T-helper 2 cell (primary cell): ENCODE measurements at places on chromosomes 7 and 10.

GRCh38 chr7:100830396-100830795 lies 3.1 kb upstream of the EPHB4 start:
- no peak for DNase-seq

DNA sequence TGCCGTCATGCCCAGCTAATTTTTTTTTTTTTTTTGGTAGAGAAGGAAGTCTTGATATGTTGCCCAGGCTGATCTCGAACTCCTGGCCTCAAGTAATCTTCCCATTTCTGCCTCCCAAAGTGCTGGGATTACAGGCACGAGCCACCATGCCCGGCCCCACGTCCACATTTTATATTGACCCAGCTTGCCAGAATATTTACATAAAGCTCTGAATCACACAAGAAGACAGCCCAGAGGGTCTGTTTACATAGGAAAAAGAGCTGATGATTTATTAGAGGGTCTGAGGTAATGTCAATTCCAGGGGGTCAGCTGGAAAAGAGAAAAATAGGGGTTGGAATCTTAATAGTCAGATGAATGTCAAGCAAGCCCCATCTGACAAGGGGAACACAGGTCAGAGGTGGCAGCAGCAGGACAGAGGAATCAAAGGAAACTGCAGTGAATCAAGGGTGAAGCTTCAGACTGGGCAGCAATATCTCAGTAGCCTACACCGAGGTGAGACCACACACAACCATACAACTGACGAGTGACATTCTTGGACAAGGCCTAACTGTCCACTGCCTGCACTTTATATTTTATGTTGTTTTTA lies 15.8 kb upstream of the SLF2 start:
- DNase-seq: no peak

DNA sequence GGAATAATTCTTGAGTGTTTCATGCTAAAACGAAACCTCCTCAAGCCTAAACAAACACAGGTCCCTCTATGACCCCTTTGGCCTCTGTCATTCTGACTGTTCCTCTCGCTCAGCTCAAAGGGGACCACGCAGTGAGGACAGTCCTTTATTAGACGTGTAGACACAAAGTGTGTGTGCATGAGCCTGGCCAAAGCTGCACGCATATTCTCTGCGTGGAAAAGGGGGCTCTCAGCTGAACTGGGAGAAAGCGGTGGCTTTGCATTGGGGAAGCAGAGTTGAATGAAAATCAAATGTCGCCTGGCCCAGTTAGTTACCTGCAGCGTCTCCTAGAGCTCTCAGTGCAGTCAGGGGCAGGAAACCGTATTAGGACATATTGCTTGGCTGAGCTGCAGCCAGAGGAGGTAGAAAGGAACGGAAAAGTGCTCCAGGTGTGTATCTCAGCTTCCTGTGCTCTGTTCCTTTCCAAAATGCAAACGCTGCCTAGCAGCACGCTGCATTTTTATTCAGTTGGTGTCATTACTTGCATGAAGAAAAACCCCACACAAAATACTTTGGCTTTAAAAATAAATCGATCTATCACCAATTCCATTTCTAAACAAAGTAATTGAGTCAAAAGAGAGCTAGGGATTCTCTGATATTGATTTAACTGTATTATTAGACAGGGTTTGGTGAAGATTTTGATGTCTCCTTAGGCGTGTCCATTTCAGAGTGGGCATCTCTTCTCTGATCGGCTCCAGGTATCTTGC lies 4.9 kb downstream of the GATA3 start:
- DNase-seq: no peak

DNA sequence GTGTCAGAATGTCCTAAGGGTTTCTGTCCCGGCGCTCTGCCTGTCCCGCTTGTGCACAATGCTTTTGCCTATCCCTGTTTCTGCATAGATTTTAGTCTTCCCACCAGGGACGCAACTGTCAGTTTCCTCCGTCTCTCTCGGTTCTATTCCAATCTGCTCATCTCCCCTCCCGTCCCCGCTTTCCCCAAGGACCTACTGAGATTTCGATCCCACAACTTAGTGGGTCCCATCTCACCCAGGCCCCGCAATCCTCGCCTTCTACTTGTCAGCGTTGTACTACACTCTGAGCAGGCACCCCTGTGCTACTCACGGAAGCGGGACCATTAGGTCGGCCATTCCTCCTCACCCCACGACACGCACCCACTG lies 519 bp upstream of the ZNF655 start:
- DNase-seq: no peak

DNA sequence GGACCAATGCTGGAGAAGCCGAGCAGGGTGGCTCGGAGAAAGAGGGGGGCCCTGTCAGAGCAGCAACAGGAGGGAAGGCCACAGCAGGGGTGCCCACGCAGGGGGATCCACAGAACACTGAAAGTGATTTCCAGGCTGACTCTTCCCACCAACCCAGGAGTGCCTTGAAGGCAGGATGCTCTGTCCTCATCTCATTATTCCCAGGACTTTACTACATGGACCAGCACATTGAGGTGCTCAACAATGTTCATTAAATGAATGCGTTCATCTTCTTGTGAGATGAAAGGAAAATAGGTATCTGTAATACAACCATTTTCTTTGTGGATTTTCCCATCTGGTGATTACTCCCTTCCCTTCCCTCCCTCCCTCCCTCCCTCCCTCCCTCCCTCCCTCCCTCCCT lies 71.0 kb downstream of the COL26A1 start:
- DNase-seq: no peak

GRCh38 chr10:125160856-125161706 lies 718 bp upstream of the CTBP2 start:
- DNase-seq: no peak

DNA sequence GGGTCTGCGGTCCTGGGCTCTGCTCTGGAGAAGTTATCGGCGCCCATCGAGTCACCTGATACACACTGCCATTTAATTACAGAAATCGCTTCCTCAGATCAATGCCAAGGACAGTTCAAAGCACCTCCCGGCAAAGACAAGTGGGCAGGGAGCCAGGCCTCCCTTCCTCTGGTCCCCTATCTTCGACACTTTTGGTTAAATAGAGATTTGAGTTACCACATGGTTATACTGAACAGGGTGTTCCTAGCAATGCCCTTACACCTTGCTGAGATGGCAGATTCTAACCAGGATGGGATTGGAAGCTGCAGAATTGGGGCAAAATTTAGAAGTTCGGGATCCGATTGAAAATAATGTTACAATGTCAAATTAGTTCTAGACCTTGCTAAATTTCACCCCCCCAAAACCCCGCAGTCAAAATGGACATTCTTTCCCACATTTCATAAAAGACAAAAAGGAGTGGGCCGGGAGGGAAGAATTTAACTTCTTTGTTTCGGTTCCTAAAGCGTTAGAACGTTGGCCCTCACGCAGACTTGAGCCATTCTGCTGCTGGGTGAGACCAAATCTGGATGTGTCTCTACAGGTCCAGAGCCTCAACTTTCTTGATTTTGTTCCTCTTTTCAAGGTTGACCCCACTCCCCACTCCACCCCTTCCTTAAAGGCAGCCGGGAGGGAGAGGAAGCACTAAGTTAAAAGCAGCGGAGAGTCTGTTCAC lies 2.2 kb upstream of the DLX5 start:
- DNase-seq: no peak

GRCh38 chr10:106559442-106559841 lies 605.1 kb downstream of the SORCS1 start:
- no peak for DNase-seq

DNA sequence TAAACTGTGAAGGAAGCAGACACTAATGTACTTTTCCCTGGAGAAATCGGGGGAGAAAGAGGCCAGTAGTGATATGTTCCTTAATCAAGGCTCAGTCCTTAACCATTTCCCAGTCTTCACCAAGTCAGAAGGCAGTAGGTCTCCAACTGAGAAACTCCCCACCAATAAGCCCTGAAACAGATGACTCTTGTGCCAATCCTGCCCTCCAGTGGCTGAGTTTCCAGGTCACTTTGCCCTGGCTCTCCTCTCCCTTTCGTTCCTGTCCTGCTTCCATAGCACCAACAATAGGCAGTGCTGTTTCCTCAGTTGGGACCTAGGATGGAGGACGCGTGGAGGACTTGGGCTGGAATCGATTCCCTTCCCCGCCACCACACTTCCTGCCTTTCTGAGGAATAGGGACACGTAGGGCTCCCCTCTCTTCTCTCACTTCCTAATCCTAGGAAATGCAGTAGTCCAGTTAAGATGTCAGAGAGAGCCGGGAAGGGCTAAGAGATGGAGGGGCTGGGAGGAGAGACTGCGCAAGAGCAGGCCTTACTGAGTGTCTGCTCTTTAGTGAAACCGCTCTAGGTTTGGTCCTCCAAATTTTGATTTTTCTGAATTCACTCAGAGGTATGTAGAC lies 23.4 kb downstream of the ATOH7 start:
- no peak for DNase-seq

- no peak for DNase-seq
Observed at GRCh38 chr7:1926908-1927306, 256.8 kb downstream of the ELFN1 start.

GRCh38 chr7:80467069-80467468 lies 44.8 kb downstream of the GNAT3 start:
- no peak for DNase-seq

DNA sequence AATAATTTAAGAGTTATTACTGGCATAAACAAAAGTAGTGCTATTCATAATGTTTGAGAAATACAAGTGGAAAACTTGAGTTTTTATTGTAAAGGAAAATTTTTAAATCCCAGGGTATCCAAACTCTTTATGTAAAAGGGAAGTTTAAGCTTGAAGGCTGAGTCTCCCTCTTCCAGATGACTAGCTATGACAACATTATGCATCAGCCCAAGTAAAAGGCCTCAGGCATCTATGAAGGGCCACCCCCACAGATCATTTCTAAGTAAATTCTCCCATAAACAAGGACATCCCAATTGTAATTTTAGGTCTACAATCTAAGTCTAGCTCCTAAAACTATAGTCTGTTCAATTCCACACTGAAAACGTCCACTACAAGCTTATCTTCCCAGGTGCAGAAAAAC lies 166.2 kb upstream of the STEAP1 start:
- DNase-seq: no peak

GRCh38 chr10:131982796-131983195 lies 1.1 kb upstream of the BNIP3 start:
- no peak for DNase-seq

DNA sequence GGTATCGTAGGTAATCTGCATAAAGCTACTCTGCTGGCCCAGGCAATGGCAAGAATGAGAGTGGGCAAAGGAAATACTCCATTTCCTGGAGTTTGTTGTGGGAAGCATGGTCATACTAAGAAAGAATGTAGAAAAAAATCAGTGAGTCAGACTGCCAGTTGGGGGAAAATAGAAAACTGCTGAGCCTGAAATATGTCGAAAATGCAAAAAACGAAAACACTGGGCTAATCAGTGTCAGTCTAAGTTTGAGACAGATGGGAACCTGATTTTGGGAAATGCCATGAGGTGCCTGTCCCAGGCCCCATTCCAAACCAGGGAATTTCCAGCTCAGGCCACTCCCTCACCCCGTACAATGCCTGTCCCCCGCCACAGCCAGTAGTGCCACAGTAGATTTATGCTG lies 150.0 kb downstream of the ZNF33B start:
- DNase-seq: no peak

- DNase-seq: no peak
Observed at GRCh38 chr10:74766501-74766900, 59.9 kb upstream of the KAT6B start.

- DNase-seq: peak; percentile 75
Observed at GRCh38 chr10:32367793-32368453, 21.0 kb upstream of the EPC1 start.

- no peak for DNase-seq
Observed at GRCh38 chr10:104084482-104085142, 1.1 kb downstream of the COL17A1 start.

DNA sequence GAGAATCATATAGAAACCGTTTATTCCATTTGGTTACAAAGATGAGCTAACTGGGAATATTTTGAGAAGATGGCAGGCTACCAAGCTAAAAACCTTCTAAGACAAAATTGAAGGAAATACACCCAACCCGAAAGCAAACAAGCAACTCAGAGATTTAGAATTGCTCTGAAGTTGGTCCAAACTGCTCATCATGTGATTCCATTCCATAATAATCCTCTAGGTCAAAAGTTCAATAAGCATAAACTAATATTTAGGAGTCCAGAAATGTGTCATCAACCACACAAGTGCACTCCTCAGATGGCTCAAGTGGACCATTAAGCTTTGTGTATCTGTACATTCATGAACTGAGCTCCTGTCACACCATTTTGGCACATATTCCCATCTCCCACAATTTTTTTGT lies 28.7 kb downstream of the DGKI start:
- no peak for DNase-seq

DNA sequence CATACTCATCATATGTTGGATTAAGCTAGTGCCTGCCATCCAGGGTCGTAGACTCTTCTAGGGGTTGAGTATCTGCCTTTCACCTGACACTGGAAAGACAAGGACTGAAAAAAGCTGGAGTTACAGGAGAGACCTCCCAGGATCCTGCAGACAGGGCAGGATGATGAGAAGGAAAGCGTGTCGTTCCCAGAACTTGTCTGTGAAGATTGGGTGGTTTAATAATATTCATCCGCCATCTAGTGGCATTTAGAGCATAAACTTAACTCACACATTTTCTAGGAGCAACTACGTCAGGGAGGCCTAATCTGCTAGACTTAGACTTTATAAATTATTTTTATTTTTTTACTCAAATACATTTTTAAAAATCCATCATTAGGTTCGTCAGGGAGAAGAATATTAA lies 59.6 kb downstream of the ADRB1 start:
- no peak for DNase-seq

DNA sequence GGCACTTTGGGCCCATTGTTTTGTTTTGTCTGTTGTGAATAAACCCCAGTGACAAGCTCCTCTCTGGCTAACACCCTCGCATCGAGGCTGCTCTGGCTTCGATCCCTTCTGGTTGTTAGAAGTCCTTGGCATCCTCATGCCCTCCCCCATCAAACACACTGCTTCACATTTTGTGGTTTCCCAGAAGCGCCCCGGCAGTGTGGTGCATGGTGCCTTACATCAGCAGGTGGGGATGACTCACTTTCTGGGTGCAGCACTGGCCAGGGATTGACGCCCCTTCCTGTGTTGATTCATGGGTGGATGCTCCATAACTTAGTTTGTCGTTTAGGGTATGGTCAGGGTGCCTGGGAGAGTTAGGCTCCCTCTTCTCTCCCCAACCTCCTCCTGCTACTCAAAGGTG lies 51.4 kb downstream of the PLPP4 start:
- DNase-seq: no peak

- DNase-seq: no peak
Observed at GRCh38 chr10:87058171-87058570, 36.5 kb downstream of the GLUD1 start.
